ENCODE measurements at places on chromosomes 2 and 18. TPM values are rescaled to one million over a fixed set of nuclear protein-coding genes. Genes with fewer than 3 reads are reported as not detected.

The MYOM1 gene
- 19.9 TPM for total RNA-seq

The SCYGR3 gene
- not detected for total RNA-seq

The TLX2 gene
- not detected for total RNA-seq

The LAMA3 gene
- 47.3 TPM for total RNA-seq

The TBR1 gene
- total RNA-seq, result not detected

The FOXD4L1 gene
- total RNA-seq, result not detected

The MSTN gene
- 0.85 TPM for total RNA-seq

The C1GALT1C1L gene
- 0.49 TPM for total RNA-seq

The SERPINB13 gene
- not detected for total RNA-seq

The ALPG gene
- total RNA-seq, result not detected

The CRYBA2 gene
- not detected for total RNA-seq

The CMPK2 gene
- total RNA-seq, result 4.1 TPM

The C2orf76 gene
- total RNA-seq, result 17.6 TPM

The TEX44 gene
- not detected for total RNA-seq

The FHOD3 gene
- 33.3 TPM for total RNA-seq

The PXDN gene
- 38.1 TPM for total RNA-seq

The POTEJ gene
- not detected for total RNA-seq

The DAPL1 gene
- total RNA-seq, result not detected

The MAP3K19 gene
- total RNA-seq, result 0.09 TPM

The IL1R1 gene
- total RNA-seq, result 49.9 TPM

The ZNF2 gene
- total RNA-seq, result 4.7 TPM

The CFAP210 gene
- 0.40 TPM for total RNA-seq

The DSEL gene
- 9.9 TPM for total RNA-seq

The STARD6 gene
- total RNA-seq, result 0.85 TPM

The ZNF519 gene
- total RNA-seq, result 13.7 TPM

The EPG5 gene
- total RNA-seq, result 40.3 TPM

The PER2 gene
- 24.7 TPM for total RNA-seq

The DOK6 gene
- 14.1 TPM for total RNA-seq

The CHRND gene
- not detected for total RNA-seq

The LIPG gene
- 5.8 TPM for total RNA-seq

The EIF5B gene
- total RNA-seq, result 41.0 TPM

The PLEK gene
- 21.0 TPM for total RNA-seq

The ARL4C gene
- 10.7 TPM for total RNA-seq

The UGT1A8 gene
- total RNA-seq, result not detected

The DUSP11 gene
- 23.1 TPM for total RNA-seq

The NGEF gene
- 17.5 TPM for total RNA-seq

The SCYGR4 gene
- not detected for total RNA-seq

The KIAA2012 gene
- not detected for total RNA-seq

The UGT1A1 gene
- not detected for total RNA-seq

The SERPINB2 gene
- total RNA-seq, result 2.6 TPM

The RAD51AP2 gene
- not detected for total RNA-seq

The DSC2 gene
- total RNA-seq, result 7.4 TPM

The EEF1B2 gene
- total RNA-seq, result 315 TPM

The SLC4A5 gene
- 12.6 TPM for total RNA-seq

The MPP4 gene
- 0.27 TPM for total RNA-seq

Measured in sciatic nerve (tissue), 2 donors.